ENCODE measurements at places on chromosomes 7 and 10.

- no peak for DNase-seq
These were observed 1.9 kb downstream of the CYP26A1 start for GRCh38 chr10:93075369-93076221.

GRCh38 chr7:119341822-119342221 lies 931.2 kb upstream of the KCND2 start:
- DNase-seq = no peak

DNA sequence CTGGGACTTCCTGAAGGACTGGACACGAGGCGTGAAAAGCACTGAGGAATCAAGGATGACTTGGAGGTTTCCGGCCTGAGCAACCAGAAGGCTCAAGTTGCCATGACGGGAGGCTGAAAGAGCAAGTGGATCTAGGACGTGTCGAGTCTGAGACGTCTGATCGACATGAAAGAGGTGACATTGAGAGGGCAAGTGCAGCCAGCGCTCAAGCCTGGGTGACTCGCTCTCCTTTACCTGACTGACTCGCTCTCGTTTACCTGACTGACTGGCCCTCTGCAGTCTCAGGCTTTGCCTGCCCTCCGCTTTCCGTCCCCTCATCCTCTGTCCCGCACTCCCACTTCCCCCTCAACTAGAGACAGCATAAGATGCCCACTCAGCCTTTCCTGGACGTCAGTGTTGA lies 202.6 kb upstream of the FRMD4A start:
- DNase-seq = no peak

- no peak for DNase-seq
These were observed 80.4 kb downstream of the TES start for GRCh38 chr7:116290740-116291139.

DNA sequence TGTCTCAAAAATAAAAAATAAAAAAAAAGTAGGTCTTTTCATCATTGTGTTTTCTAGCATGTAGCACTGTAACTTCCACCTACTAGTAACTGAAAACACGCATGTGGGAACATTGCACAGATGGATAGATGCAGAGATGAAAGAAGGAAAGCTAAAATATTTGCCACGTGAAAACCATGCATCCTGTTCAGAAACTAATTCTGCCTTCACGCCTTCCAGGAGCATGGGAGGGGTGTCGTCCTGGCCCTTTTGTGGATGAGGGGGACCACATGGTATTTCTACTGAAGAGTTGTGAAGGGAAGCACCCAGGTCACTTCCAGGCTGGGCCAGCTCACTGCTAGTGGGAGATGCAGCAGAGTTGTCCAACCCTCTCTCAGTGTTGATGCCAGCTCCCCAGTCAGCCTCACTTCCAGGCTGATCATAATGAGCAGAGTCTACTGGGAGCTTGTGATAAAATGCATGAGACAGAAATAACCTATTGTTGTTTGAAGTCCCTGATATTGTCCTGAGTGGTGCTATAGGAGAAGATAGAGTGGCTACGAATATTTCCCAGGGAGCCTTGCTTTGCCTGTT lies 287.1 kb upstream of the CELF2 start:
- no peak for DNase-seq

- DNase-seq = no peak
These were observed 15.3 kb downstream of the CCM2 start for GRCh38 chr7:45015313-45015712.

- DNase-seq = no peak
These were observed 266.5 kb upstream of the HGF start for GRCh38 chr7:82036146-82036886.

DNA sequence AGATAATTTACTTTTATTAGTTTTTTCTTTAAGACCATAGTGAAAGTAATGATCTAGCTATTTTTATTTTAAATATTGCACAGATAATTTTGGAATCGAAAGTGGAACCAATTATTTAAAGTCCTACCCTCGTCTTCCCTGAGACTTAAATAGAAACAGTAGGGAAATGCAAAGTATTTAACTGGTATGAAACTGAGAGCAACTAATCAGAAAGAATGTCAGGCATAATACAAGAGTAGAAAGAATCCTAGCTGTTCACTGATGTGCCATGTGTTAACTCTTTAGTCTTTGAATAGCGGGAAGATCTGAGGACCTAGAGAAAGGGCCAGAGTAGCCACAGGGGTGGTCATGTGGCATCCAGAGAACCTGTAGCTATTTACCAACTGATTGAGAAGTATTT lies 630.0 kb downstream of the NRG3 start:
- no peak for DNase-seq

GRCh38 chr7:157561816-157562410 lies 225.1 kb downstream of the DNAJB6 start:
- DNase-seq = no peak

GRCh38 chr7:37970211-37970610 lies 49.8 kb downstream of the EPDR1 start:
- DNase-seq = no peak

GRCh38 chr7:47458486-47458885 lies 123.4 kb downstream of the TNS3 start:
- no peak for DNase-seq

GRCh38 chr7:139901056-139901795 lies 72.2 kb downstream of the TBXAS1 start:
- no peak for DNase-seq

DNA sequence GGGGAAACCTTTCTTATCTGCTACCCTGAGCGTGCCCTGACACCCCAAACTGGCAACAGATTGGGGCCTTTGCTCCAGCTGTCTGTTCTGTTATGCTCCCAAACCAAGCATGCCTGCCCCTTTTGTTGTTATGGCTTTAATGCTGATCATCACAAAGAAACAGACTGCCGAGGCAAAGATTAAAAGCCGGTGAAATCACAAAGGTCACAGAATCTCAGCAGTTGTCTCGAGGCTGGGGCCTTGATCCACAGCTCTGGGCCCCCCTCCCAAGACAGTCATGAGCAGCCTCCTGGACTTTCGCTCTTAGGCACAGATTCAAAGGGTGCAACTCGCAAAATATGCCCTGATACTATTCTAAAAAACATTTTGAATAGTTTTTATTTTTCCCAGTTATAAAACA lies 65.6 kb downstream of the STRA8 start:
- DNase-seq = no peak

- DNase-seq = no peak
These were observed 5.0 kb upstream of the CDH23 start for GRCh38 chr10:71391701-71392100.

DNA sequence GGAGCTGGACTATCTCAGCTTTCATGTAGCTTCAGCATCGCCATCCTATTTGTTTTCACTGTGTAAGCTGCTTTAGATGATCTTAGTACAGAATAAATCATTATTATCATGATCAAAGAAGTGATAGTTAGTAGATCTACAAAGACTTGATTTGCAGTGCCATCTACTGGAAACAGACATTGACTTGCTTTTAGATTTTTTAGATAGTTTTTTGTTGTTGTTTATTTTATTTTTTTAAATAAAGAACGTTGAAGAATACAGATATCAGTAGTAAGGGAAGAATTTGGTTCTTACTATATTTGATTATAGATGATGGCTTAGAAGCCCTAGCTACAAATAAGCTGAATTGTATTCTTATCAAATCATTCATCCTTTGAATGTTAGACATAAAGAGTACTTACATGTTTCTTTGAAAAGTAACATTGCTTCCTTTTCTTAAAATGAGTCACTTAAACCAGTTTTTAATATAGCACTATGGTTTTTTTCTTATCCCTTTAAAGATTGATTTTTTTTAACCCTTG lies 6.3 kb upstream of the SFMBT2 start:
- DNase-seq = no peak

- no peak for DNase-seq
These were observed 43.9 kb upstream of the GSAP start for GRCh38 chr7:77460057-77460486.

DNA sequence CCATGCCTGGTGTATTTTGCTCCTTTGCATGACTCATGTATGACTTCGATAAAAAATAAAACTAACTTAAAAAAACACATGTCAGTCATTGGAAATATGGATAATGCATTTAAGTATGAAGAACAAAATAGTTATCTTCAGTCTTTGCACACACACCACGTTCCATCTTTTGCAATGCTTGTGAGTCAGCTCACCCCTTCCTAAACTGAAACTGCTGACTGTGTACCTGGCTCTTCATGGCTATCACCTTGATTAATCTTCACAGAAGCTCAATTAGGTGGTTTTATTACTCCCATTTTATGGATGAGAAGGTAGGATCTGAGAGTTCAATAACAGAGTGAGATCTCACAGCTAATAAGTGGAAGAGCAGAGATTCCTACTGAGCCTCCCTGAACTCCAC lies 79.5 kb downstream of the CARD11 start:
- DNase-seq = no peak

DNA sequence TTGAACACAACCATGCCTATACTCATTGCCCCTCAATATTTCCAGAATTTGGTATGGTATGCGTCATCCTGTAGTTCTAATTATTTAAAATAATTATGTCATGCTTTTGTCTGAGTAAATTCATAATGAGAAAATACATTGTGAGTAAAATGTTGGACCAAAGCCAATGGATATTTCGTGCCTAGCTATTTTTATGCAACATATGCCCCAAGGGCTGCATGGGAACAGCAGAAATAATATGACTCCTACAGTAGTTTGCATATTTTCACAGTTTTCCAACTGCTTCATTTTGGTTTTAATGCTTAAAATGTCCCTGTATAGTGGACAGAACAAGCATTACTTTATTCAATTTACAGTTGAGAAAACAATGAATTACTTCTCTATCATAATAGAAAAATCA lies 1115.6 kb upstream of the GHITM start:
- no peak for DNase-seq

DNA sequence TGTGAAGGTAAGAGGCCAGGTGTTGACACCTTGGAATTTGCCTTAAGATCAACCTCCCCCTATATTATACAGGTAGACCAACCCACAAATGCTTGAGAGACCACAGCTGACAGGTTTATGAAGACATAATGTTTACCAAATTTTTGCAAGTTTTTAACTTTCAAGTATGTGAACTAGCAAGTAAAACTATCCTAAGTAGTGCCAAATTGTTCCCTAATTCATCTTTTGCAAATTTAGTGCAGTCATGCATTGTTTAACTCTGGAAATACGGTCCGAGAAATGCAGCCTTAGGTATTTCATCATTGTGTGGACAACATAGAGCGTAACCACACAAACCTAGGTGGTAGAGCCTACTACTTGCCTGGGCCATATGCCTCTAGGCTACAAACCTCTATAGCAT lies 10.7 kb downstream of the UPP1 start:
- DNase-seq = no peak

DNA sequence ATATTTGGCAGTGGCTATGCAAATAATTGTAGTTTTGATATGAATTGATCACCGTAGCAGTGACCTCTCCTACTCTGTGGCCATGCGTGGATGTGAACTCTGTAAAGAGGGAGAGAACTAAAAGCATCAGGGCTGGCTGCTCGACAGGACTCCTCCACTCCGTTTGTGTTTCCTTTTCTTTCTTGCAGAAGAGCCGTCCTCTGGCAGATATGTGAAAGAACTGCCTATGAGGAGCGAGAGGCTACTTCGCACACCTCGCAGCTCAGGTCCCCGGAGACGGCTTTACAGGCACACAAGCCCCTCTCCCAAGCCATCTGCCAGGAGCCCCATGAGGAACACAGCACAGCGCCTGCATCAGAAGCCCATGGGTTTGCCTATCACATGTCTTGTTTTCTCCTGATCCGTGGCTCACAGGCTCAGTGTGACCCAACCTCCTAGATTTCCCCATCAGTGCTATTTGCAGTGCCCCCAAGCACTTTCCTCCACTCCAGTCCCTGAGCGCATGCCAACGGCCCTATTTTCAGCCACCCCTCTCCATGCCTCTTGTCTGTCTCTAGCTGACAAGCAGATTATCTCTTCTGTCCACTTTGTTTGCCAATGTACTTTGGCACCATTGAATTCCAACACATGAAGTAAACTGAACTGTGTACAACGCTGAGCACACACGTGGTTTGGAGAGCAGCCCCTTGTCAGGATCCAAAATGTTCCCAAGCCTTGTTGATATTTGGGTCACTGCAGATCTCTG lies 164.3 kb upstream of the AKR1E2 start:
- DNase-seq = no peak

GRCh38 chr10:50310560-50311174 lies 59.4 kb upstream of the ASAH2 start:
- DNase-seq = no peak

DNA sequence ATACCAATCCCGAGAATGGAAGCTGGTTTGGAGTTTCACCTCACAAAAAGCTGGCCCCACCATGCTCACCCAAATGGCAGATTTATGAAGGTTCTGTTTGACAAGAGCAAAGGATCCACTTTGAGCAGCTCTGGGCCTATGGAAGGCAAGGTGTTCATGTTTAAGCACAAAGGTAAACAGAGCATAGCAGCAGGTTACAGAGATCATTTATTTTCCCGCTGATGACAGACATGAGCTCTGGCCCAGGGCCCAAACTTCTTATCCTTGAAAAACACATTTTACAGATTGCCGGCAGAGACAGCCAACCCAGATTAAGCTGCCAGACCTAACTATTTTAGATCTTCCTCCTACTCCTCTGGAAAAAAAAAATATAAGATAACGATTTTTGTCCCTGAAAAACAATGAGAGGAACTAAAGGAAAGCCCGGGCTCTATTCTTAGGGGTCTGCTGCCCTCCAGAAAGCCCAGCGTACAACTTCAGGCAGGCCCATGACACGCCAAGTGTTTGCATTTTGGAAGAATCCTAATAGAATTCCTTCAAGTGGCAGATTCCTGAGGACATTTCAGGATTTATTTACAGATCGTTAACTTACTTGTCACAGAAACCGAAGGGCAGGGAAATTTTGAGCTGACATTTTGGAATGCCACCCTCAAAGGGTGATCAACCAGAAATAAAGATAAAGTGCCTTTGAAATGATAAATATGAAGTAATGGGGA lies 40.0 kb downstream of the SYPL1 start:
- DNase-seq = no peak

DNA sequence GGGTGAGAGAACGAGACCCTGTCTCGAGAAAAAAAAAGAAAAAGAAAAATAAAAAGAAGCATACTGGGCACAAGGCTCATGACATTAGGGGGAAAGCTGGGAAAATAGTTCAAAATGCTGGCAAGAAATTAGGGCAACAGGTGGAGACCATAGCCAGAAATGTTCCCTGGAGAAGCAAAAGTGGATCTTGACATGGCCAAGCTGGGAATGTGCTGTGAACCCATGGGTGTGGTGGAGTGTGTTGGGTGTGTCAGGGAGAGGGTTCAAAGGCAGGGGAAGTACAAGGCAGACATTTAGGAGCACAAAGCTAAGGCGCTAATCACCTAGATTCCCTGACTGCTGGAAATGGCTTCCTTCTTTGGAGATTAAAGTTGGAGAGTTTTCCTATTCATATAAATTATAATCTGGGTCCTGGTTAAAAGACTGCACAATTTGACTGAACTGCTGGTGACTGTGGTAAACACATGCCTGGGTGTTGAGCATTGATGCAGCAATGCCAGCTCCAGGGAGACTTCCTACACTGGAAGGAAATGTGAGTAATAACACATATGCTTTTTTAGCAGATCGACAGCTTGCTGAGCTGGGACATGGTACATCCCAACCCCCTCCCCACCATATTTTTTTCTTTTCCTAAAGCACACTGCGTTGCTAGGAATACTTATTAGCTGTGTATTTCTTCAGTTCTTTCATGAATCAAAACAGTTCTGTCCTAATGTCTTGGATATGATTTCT lies 70.1 kb upstream of the ARHGAP21 start:
- DNase-seq = no peak
